Activated CD4-positive, alpha-beta T cell treated with anti-CD3 and anti-CD28 coated beads for 36 hours (primary cell): ENCODE measurements at places on chromosomes 11 and 22. TPM values are rescaled to one million over a fixed set of nuclear protein-coding genes. Genes with fewer than 3 reads are reported as not detected.

KBTBD3 gene
- total RNA-seq, result 9.1 TPM

APOC3 gene
- total RNA-seq, result not detected

PCSK7 gene
- 96.2 TPM for total RNA-seq

DNA sequence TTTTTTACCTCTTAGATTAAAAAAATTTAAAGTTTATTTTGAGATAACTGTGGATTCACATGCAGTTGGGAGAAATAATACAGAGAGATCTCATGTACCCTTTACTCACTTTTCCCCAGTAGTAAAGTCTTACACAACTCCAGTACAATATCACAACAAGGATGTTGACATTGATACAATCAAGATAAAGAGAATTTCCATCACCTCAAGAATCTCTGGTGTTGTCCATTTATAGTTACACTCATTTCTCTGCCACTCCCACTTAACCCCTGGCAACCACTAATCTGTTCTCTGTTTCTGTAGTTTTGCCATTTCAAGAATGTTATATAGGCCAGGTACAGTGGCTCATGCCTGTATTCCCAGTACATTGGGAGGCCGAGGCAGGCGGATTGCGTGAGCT is 10.5 kb upstream of the ZBED5 start:
- no peak overlapping the region for H3K27ac ChIP-seq
- H3K4me3 ChIP-seq, result no peak overlapping the region
- H3K4me1 ChIP-seq, result peaks cover 14% of the 10 kb centered on the region
- H3K27me3 ChIP-seq, result no peaks in the 10 kb centered on the region
- no peak for DNase-seq

DNA sequence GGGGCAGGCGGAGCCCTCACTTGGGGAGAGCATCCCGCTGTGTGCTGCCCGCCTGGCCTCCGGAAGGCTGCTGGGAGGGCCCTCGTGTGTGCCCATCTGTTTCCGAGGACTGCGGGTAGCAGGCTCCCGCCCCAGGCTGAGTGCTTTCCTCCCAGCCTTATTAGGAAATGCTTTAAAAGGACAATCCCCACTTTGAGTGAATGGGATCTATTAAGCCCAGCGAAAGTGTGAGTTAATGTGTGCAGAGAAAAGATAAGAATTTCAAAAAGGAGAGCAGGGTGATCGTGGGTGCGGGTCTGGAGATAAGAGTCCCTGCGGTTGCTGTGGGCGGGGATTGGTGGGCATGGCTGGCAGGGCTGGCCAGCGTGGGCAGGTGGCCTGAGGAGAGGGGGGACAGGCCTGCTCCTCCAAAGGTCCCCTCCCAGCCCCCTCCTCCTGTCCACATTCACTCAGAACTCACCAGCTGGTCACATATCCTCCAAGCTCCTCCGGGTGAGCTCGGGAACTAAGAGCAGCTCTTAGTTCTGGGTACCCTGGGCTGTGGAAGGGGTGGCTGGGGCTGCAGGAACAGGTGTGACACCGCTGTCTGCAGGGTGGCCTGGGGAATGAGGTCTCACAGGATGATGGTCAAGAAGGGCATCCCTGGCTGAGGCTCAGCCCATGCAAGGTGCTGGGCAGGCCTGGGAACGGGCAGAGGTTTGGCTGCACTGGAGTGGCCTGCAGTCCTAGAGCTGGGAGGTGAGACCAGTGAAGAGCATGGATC is 1260.3 kb downstream of the BRD1 start:
- peaks cover 20% of the 10 kb centered on the region for H3K27me3 ChIP-seq
- DNase-seq, result no peak
- H3K4me1 ChIP-seq, result peaks cover 3% of the 10 kb centered on the region
- no peak overlapping the region for H3K27ac ChIP-seq
- H3K4me3 ChIP-seq, result no peak overlapping the region
- H3K36me3 ChIP-seq, result peaks cover 4% of the 10 kb centered on the region
